ENCODE measurements at places on chromosomes 3 and 15. TPM values are rescaled to one million over a fixed set of nuclear protein-coding genes. Genes with fewer than 3 reads are reported as not detected.

Gene ILDR1
- 0.41 TPM for total RNA-seq

Gene LRRC49
- 0.46 TPM for total RNA-seq

Gene RHOA
- 514 TPM for total RNA-seq

Gene SERINC4
- total RNA-seq, result 0.15 TPM

Gene FEM1B
- 34.2 TPM for total RNA-seq

Gene ZKSCAN7
- total RNA-seq, result 1.7 TPM

Gene NOX5
- total RNA-seq, result not detected

Gene CPN2
- not detected for total RNA-seq
